Left lung (tissue), 14 donors: ENCODE measurements at places on chromosomes 3 and 15. TPM values are rescaled to one million over a fixed set of nuclear protein-coding genes. Genes with fewer than 3 reads are reported as not detected.

Gene TRAIP
- polyA plus RNA-seq: 14.0 TPM

- no peak for DNase-seq
Observed at GRCh38 chr3:110593749-110594148, 477.9 kb upstream of the NECTIN3 start.

- DNase-seq: no peak
Observed at GRCh38 chr15:65289261-65289854, 2.7 kb upstream of the PARP16 start.

DNA sequence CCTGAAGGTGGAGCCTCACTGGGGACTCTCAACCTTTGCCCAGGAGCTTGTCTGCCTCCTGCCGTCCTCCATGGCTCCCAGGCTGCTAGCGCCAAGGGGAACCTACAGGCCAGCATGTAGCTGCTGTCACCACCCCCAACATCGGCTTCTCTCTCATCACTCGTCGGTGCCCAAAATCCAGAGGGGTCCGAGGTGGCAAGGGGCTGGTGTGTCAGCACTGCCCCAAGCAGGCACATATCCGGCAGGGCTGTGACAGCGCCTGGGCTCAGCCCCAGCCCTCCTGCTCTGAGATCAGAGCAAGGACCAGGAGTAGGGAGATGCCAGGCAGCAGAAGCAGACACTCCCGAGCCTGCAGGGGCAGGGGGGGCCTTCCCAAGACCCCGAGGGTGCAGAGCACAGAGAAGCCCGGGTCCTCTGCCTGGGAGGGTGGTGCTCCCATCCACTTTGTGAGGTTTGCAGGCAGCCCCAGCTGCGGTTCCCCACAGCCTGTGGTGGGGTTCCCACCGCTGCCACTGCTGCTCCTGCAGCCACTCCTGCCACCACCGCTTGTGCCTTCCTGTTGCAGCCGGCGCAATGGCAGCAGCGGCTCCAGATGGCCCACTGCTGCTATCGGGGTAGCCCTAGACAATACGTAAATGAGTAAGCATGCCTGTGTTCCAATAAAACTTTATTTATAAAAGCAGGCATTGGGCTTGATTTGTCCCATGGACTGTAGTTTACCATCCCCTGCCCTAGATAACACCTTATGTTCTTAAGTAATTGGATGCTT, 451.0 kb downstream of the EPHA6 start:
- no peak for DNase-seq

Gene GOLGA6B
- polyA plus RNA-seq: 3.6 TPM

GRCh38 chr3:70647094-70647493, 334.7 kb upstream of the MDFIC2 start:
- DNase-seq: no peak

DNA sequence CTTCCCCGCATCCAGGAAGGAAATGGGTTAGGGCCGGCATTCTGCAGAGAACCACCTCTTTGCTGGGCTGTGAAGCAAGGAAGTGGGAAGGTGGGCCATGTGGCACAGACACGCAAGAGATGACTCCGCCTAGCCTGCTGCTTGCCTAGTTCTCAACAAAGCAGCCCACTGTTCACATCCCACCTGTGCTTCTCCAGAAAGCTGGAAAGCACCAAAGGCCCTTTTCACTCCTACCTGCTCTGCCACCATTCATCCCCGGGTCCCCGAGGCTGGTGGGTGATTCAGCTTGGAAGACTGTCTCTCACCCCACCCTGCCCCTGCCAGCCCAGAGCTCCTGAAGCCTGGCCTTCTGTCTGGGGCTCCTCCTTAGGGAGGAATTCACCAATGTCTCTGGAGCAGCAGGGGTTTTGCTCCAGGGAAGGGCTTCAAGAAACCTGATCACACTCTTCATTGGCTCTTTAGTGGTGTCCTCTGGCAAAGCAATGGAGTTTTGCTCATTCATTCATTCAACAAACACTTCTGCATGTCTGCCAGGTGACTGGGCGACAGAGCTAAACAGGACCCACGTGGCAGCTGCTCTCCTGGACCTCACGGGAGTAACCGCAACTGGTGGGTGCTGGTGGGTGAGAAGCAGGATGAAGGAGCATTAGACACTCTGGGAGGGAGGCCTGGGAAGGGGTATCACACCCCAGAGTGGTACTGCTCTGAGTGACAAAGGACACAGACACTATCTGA, 145.4 kb upstream of the TLE3 start:
- no peak for DNase-seq

Gene VEPH1
- 39.4 TPM for polyA plus RNA-seq

DNA sequence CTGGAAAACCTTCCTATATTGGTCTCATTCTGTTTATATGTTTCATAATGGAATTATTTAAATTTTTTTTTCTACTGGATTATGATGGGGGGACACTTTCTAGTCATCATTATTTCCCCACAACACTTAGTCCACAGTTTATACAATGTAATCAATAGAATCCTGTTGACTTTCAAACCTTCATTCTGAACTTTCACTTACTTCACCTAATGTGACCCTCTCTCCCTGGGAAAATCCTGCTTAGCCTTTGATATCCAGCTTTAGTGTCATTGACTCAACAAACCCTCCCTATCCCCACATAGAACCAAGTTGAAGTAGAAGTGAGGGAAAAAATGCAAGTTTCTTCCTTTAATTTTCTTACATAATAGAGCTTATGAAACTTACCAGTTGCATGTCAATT, 666.0 kb downstream of the MECOM start:
- DNase-seq: no peak

DNA sequence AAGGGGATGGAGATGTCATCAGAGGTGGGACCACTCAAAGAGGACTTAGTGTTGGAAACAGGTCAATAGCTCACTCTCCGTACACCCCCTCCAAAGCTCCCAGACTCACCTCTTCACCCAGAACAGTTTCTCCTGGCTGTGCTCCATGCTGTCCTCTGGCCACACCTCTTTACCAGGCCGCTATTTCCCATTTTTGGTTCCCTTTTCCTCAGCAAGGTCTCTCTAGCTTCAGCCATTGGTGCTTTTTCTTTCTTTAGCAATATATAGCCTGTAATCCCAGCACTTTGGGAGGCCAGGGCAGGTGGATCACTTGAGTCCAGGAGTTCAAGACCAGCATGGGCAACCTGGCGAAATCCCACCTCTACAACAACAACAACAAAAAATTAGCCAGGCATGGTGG, 123.6 kb upstream of the SMAD3 start:
- no peak for DNase-seq

DNA sequence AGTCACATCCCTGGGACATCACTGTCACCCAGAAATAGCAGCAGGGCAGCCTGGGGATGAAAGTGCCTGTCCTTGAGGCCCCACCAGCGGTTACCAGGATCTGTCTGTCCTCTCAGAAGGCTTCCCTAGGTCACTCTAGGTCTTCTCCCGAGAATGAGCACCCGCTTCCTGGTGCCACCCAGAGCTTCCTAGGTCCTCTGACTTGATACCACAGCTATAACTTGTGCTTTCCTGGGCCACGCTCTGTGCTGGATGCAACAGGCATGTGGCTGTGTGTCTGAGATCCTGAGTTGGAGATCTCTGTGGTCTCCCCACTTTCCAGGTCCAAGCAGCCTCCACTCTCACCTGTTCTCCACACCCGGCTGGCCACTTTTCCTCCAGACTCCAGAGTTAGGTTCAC, 25.8 kb downstream of the ARNT2 start:
- DNase-seq: no peak

GRCh38 chr3:16322189-16322588, 57.2 kb downstream of the OXNAD1 start:
- no peak for DNase-seq

DNA sequence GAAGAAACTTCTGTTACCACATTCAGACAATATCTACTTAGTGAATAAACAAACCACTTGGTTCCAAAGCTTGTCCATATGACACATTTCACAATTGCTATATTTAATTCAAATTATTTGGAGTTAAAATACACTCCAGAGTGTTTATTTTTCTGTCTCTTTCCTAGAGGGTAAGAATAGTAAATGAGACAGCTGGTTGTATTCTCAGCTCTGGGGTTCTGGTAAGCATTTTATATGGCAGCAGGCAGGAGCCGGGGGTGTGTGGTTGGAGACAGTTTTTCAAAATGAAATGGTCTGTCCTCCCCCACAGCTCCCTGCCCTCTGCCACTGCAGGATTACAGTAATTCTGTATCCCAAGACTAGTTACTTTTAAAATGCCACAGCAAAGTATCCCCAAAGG, 10.9 kb upstream of the SEC61A1 start:
- DNase-seq: peak; percentile 39

- DNase-seq: no peak
Observed at GRCh38 chr3:50545781-50546180, 21.8 kb downstream of the C3orf18 start.

DNA sequence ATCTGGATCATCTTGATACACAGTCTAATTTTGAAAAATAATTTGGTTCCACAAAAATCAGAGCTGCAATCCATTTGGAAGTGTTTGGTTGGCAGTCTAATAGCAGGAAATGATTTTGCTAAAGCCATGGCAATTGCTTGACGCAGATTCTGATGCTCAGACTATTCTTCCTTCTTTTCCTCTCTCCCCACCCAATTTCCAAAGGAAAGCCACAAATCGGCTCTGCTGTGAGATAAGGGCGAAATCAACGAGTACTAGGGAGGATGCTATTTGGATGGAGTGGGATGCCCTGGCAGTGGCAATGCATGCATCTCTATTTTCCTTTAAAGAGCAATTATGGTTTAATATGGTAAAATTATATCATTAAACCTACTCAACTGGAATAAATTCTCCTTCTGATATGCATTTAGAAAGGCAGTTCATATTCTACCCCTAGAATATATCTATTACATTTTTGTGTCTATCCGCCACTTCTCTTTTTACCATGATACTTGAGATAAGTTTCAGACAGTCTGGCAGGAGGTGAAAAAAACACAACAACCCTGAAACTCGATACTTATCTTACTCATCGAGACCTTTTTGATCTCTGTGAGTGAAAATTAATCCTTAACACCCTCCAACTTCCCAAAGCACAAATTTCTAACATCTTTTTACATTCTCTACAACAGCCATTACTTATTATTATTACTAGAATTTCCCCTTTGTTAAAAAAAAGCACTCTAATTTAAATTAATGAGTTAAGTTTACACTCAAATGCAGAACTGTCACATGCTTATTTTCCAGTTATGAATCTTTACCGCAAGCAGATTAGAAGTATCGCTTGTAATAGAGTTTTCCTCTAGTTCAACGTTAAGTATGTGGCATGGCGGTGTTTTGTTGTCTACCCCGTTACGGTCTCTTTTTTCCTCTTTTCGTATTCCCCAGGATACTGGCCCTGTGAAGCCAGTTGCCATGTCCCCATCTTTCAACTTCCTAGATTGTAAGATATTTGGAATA, 433.3 kb downstream of the FOXP1 start:
- DNase-seq: no peak

- DNase-seq: no peak
Observed at GRCh38 chr3:138949445-138950005, 2.5 kb downstream of the FOXL2NB start.

GRCh38 chr15:64681424-64682024, 93.9 kb downstream of the RBPMS2 start:
- no peak for DNase-seq

DNA sequence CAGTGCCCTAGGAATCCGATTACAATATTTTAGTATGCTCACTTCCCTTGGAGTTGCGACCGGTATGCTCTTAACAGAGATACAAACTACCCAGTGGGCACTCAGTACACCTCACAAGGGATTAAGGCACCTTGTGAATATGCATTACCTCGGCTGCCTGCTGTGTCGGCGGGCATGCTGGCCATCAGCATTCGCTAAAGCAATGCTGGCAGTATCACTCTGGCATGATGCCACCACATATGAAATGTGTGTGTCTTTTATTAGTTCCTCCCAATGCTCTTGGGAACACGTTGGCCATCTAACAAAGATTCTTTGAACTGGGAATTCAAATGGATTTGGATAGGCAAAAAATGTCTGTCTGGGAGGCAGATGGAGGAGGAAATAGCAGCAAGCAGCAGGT, 67.4 kb upstream of the FOXB1 start:
- DNase-seq: no peak
